ENCODE measurements at places on chromosomes 4 and X.
A peak's percentile ranks its signal among the peaks of the same experiment; 100 is the strongest.

GRCh38 chr4:153728660-153729059, 31.2 kb downstream of the RNF175 start:
- ATAC-seq, result no peak

GRCh38 chr4:102553982-102554381, 52.8 kb downstream of the NFKB1 start:
- ATAC-seq, result peak; percentile 48

DNA sequence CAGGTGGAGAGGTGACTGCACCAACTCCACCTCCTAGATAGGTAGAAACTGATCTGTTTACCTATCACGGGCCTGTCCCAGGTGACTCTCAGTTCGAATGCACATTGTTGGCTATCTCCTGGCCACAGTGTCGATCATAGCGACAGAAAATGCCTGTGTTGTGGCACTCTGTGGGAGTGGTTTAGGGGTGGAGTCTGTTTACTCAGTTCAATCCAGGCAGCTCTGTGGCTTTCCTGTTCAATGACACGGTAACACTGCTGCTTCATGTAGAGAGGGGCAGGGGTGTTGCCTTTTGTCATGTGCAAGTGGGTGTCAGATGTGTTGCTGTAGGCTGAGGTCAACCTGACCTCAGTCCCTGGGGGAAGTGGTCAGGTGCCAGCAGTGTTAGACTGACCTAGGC, 1602.4 kb downstream of the TECRL start:
- no peak for ATAC-seq

GRCh38 chr4:121380776-121381462, at the start of gene QRFPR:
Gene QRFPR, minus strand, starts transcription at chr4:121381018. Its CDS starts 371 bp downstream, at chr4:121380647.
- no peak for ATAC-seq

GRCh38 chrX:43949669-43950068, 23.5 kb downstream of the NDP start:
- ATAC-seq, result no peak

DNA sequence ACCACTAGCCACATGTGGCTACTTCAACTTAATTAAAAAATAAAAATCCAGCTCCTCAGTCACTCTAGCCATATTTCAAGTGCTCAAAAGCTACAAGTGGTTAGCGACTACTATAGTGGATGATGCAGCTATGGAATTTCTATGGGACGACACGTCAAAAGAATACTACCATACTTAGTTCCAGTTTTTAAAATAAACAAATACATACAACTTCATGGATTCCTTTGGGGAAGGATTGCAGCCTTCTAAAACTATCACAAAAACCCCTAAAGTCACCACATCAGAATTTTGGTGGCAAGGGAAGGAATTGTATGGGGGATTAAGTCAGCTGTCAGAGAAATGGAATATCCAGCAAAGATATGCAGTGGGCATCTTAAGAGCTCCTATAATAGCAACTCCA, 6.5 kb downstream of the ZNF280C start:
- ATAC-seq, result no peak

GRCh38 chr4:80111276-80111675, 38.2 kb upstream of the ANTXR2 start:
- no peak for ATAC-seq

- ATAC-seq, result peak; percentile 2
Observed at GRCh38 chr4:182809417-182810102, 107.6 kb downstream of the DCTD start.

DNA sequence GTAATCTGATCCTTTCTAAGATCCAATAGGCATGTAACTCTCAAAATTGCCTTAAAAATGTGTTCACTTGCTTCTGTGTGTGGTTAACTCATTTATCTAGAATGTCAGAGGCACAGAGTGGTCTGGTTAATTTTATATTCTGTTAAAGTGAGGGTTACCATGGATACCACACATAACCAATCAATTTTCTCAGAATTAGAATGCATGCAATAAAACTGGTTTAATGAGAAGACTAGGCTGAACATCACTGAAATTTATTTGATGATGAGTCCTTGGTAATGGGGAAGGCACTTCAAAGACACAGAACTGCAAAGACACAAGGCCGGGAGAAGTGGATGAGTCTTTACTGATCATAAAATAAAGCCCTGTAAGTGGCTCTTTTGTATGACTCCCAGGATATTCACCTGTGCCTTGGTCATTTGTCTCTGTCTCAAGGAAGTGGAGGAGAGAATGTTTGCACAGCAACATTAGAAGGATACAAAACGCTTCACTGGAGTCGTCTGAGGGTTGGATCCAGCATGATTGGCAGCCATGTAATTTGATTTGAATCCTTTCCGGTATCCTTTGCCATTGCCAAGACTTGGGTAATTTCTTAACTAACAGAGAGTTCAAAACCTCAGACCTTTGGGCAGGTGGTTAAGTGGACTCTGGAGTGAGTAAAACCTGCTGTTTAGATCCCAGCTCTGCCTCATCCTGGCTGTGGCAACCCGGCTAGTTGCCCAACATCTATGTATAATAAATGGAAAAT, 94.0 kb upstream of the RBPJ start:
- ATAC-seq, result no peak

GRCh38 chr4:31058656-31059055, 338.5 kb downstream of the PCDH7 start:
- ATAC-seq, result no peak

- no peak for ATAC-seq
Observed at GRCh38 chr4:97950836-97951235, 192.4 kb downstream of the STPG2 start.

GRCh38 chrX:95290455-95290854, 1394.2 kb upstream of the DIAPH2 start:
- ATAC-seq, result no peak

DNA sequence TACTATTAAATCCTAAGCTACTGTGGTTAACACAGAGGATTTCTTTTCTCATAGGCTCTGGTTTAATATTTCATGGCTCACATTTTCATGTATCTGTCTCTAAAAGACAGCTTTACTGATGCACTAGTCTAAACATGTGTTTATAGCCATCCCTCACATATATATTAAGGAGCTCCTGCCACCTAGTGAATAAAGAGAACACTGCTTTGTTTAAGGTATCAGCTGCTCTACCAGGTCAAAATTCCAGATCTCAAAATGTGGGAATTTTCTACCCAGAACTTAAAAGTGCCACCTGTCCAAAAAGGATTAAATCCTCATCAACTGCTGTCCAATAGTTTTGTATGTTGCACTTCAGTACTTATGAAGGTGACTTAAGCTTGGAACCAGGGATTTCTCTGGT, 188.5 kb upstream of the TEX13C start:
- ATAC-seq, result no peak

GRCh38 chrX:16137416-16138107, 14.2 kb downstream of the GRPR start:
- no peak for ATAC-seq

DNA sequence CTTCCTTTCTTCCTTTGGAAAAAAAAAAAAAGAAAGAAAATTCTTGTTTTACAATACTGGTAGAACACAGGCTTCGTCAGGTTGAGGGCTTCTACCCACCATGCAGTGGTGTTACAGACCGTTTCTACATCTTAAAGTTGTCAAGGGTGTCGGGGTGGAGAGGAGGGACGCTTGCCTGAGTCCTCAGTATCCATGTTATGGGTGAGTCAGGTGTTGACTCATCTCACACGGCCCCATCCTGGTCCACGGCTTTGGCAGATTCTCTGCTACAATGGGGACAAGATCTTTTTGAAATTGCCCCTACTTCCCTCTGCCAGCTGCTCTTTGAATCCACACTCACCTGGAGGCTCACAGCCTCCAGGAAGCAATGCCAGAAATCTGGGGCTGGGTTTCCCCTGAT, 310.3 kb upstream of the ZFP42 start:
- no peak for ATAC-seq

- ATAC-seq, result no peak
Observed at GRCh38 chr4:147605499-147605898, 11.7 kb upstream of the TMEM184C start.

DNA sequence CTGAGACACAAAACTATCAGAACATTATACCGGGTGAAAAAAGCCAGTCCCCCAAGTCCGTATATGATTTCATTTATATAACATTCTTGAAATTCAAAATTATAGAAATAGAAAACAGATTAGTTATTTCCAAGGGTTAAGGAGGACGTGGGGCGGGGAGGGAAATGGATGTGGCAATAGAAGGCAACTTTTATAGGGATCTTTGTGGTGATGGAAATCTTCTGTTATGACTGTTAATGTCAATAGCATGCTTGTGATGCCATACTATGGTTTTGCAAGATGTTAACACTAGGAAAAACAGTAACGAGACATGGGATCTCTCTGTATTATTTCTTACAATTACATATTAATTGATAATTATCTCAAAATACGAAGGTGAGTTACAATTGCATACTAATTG, 96.4 kb downstream of the LNX1 start:
- no peak for ATAC-seq

GRCh38 chr4:7183780-7184460, 8.4 kb upstream of the SORCS2 start:
- ATAC-seq, result no peak

GRCh38 chr4:54073271-54073880, 9.0 kb upstream of the CHIC2 start:
- no peak for ATAC-seq

DNA sequence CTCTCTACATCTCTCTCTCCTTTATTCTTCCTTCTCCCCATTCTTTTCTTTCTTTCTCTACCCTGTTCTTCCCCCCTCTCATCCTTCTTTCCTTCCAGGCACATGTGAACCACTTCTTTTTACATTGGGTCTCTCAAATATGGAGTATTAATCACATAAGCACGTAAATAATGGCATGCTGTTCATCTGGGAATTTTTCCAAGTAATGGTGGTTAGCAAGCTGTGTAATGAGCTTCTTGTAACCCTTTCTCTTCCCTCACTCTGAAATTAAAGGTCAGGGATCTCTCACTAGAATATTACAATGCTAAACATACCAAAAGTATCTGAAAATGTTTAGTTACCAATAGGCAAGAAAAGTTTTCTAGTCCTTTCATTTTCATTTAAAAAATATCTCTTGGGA, 239.9 kb upstream of the TEX13A start:
- no peak for ATAC-seq

DNA sequence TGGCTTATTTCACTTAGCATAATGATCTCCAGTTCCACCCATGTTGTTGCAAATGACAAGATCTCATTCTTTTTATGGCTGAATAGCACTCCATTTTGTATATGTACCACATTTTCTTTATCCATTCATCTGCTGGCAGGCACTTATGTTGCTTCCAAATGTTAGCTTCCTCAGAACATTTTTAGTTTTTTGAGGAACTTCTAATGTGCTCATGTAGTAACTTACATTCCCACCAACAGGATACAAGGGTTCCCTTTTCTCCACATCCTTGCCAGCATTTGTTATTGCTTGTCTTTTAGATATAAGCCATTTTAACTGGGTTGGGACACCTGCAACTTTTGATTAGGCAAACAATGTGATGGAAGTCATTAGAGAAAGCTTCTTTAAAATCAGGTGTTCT, 454.2 kb downstream of the NLGN4X start:
- ATAC-seq, result no peak

- ATAC-seq, result no peak
Observed at GRCh38 chr4:675036-675882, 917 bp downstream of the MYL5 start.

- no peak for ATAC-seq
Observed at GRCh38 chr4:41505161-41505661, 32.7 kb upstream of the LIMCH1 start.

DNA sequence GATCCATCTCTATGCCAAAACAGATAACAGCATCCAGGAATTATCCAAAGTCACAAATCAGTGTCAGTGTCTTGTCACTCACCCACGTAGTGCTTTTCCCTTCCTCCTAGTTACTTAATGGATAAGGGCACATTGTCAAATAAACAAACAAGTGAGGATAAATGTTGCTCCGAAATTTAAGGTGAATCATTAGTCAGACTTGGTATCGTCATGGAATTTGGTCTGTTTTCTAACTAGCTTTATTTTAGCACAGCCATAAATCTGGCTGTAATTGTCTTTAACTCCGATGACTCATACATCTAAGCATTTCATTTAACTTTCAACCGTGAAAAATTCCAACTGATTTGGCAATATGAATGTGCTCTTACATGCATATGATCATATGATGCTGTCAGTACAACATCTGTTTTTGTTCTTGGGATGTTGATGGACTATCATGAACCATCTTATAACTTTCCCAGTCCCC, 83.3 kb downstream of the SNCA start:
- no peak for ATAC-seq

DNA sequence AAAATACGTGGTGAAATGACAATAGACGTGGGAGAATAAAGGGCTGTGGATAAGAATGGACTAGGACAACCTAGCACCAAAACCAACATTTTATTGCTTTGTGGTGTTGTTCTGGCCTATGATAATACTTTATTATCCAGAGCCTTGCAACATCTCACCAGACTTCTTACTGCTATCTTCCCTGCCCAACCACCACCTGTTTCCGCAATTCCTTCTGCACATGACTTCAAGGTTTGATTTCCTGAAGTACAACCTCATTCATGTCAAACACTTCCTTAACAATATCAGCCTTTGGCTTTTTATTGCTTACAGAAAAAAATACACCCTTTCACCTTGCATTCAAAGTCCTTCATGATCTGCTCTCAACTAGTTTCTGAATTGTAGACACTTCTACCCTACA, 84.8 kb downstream of the RTL3 start:
- no peak for ATAC-seq

- ATAC-seq, result no peak
Observed at GRCh38 chrX:144275843-144276242, 392.0 kb downstream of the UBE2NL start.
